ENCODE measurements at places on chromosomes 2 and 18.

- DNase-seq = no peak
These were observed 316.8 kb downstream of the PIK3C3 start for GRCh38 chr18:42271647-42272414.

- DNase-seq = peak; percentile 41
These were observed 17.4 kb downstream of the ASPRV1 start for GRCh38 chr2:69943843-69944525.

- peak; percentile 72 for DNase-seq
These were observed 3.7 kb upstream of the CRIM1 start for GRCh38 chr2:36351736-36352349.

- no peak for DNase-seq
These were observed 112.8 kb downstream of the DSC3 start for GRCh38 chr18:30929718-30930117.

DNA sequence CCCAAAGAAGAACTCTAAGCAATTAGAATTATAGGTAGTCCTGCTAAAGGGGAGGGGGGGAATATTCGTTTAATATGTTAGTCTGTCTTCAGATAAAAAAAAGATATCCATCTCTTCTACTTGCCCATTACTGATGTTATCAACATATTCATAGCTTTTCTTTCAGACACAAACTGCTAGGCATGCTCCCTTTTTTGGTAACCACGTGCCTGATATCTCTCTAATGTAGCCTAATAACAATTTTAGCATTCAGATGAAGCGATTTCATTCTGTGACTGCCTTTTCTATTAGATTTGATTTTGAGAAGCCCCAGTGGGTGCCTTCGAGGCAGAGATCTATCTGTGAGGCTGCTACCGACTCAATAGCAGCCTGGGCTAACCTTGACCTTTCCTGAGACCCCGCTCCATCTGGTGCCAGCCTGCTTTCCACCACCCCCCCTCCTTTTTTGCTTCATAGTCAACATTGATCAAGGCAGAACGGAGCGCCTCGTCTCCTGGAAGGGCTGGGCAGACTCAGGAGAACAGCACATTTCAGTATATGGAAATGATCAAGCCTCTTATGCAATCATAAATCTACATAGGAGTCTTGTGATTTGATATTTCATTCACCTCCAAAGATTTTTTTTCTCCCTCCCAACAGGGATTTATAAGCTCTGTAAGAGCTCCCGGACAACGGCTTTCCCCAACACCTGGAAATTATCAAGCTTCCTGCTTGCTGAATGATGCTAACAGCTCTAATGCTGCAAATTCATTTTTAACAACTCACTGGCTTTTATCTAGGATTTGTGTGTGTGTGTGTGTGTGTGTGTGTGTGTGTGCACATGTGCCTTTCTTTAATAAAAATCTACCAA lies 14.7 kb upstream of the BCL11A start:
- DNase-seq = no peak

DNA sequence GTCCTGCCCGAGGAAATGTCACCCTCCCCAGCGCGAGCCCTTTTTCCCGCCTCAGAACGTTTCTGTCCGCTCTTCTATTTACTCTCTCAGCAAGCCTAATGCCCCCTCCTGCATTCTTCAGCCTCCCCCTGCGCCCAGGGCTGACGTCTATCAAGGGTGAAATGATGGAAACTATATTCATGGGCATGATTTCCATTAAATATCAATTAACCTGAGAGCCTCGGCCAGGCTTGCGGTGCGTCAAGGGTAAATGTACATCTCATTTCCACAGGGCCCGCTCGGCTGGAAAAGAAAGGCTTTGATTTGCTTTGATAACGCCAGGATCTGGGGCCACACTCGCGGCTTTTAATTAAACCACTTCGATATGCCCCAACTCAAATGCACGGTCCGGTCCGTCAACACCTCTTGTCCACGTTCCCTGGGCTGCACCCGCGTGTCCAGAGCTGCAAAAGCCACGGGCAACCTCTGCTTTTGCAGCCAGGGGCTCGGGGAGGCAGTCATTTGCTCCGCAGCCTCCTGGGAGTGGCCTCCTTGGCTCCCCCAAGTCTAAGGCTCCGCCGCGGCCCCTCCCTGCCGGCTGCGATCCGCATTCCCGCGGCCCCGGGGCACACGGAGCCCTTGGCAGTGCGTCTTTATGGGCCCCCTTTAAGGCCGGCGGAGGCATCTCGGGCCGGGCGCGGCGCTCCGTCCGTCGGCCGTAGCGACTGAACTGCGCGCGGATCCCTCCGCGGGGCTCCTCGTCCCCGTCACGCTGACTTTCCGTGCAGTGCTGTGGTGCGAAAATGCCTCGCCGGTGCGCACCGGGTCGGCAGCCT lies at the start of gene HOXD8:
HOXD8 (plus strand) TSS at position 724 of the 815 bp plus-strand sequence. CDS start 662 bp downstream, outside the sequence.
- DNase-seq = peak; percentile 81

GRCh38 chr2:101007415-101008345 lies 5.6 kb downstream of the RPL31 start:
- no peak for DNase-seq

DNA sequence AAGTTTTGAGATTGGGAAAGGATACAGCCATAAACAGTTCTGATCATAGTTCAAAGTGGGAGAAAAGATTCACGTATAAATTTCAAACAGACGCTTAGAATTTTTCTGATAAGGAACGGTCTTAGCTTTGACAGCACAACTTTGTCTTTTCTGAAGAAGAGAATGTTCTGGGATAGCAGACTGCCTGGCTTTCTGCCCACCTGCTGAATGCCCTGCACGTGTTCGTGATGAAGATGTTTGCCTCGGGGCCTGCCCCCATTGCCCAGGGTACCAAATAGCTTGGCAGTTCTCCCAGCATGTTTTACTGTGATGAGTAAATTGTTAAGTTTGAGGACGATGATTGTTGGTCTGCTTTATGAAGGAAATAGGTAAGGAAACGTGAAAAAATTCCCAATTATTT lies 4.6 kb downstream of the MRPL33 start:
- DNase-seq = no peak

DNA sequence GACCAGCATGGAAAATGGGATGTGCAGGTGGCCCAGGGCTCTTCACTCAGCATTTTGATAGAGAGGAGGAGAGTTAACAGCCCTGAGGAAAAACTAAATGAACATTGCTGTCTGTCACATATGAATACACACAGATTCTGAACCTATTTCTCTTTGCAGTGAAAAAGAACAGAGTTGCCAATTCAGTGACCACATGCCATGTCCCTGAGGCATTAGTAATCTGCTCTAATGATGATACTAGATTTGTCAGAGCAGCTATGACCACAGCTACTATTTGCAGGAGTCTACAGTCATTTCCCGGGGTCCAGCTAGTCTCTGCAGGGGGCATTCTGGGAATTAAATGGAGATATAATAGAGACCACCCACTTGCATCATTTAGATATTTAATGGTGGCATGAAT lies 267.6 kb downstream of the TMX3 start:
- no peak for DNase-seq

DNA sequence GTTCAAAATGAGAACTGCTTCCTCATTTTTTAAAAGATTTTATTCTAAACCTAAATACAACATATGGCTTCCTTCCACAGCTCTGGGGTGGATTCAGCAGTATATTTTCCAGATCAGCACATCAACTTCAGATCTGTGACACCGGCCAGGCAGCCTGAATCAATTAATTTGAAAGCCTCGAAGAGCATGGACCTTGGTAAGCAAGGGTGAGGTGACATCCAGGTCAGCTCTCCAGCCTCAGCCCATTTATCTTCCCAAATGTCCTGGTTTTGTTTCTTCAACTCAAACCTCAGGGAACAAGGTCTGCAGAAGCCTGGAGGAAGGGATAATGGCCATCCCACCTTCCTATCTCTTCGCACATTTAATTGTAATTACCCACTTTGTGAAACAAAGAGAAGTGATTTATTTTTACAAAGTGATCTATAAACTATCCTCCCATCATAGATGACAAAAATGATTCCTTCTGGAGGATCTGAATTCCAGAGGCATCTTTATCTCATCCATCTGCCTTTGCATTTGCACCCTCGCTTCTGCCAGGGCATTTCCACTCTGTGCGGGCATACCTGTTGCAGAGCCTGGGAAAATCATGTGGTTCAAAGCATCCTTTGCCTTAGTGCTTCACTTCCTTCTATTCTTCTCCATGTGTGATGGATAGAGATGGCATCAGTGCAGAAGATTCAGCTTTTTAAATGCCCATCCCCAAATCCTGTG lies 489.0 kb upstream of the NRP2 start:
- no peak for DNase-seq

- no peak for DNase-seq
These were observed 255.4 kb upstream of the CHAC2 start for GRCh38 chr2:53512071-53512826.

GRCh38 chr2:10438688-10439087 lies 9.4 kb downstream of the ODC1 start:
- DNase-seq = no peak

- no peak for DNase-seq
These were observed 32.1 kb downstream of the E2F6 start for GRCh38 chr2:11433822-11434221.

DNA sequence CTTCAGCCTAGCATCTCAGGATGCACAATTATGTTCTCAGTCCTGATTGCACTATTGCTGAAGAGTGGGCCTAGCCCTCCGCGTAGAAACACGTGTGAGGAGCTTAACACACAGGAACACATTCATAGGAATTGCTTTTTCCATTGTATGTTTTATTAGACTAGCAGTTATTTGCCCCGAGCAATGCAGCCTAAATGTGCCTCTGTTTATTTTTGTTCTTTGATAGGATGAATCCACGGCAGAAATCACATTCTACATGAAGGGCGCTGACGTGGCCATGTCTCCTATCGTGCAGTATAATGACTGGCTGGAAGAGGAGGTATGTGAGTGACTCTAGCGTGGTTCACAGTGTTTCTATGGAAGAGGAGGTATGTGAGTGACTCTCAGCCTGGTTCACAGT lies 65.9 kb upstream of the NFATC1 start:
- DNase-seq = no peak

DNA sequence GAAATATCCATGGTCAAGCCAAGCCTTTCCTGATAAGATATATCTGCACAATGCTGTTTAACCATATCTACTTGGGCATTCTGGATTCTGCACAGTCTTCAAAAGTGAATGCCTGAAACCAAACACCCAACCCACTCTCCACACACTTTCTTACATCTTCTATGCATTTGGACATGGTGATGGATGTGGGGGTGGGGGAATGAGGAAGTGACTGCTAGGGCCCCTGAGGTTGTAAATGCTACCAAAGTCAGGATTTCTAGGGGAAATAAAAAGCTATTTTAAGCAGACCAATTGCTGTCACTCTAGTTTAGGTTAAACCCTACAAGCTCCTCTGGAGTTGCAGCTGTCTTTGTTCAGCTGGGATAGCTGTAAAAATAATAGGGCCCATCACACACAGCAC lies 26.7 kb upstream of the TGFA start:
- no peak for DNase-seq

GRCh38 chr2:112003576-112004252 lies 51.4 kb upstream of the TMEM87B start:
- peak; percentile 46 for DNase-seq

GRCh38 chr2:121356058-121356640 lies 71.1 kb upstream of the TFCP2L1 start:
- DNase-seq = peak; percentile 53

- no peak for DNase-seq
These were observed 40.2 kb downstream of the MAP4K4 start for GRCh38 chr2:101737478-101738255.

GRCh38 chr2:239695106-239695727 lies 294.4 kb upstream of the HDAC4 start:
- no peak for DNase-seq

DNA sequence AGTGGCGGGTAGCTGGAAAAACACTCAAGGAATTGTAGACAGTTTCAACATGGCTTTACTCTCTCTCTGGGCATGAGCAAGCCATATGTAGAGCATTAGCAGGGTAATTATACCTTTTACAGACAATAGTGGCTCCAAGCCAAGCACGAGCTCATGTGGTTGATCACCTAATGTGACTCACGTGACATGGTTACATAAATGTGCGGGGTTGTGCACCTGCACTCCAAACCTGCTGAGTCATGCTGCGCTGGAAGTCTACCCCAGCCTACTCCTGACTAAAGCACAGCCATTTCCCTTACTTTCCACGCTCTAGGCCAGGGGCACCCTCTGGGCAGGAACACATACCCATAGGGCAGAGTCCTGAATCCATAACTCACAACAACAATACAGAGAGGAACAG lies 232.8 kb downstream of the MBD5 start:
- no peak for DNase-seq

- no peak for DNase-seq
These were observed 633.4 kb downstream of the DPP10 start for GRCh38 chr2:115075800-115076199.

DNA sequence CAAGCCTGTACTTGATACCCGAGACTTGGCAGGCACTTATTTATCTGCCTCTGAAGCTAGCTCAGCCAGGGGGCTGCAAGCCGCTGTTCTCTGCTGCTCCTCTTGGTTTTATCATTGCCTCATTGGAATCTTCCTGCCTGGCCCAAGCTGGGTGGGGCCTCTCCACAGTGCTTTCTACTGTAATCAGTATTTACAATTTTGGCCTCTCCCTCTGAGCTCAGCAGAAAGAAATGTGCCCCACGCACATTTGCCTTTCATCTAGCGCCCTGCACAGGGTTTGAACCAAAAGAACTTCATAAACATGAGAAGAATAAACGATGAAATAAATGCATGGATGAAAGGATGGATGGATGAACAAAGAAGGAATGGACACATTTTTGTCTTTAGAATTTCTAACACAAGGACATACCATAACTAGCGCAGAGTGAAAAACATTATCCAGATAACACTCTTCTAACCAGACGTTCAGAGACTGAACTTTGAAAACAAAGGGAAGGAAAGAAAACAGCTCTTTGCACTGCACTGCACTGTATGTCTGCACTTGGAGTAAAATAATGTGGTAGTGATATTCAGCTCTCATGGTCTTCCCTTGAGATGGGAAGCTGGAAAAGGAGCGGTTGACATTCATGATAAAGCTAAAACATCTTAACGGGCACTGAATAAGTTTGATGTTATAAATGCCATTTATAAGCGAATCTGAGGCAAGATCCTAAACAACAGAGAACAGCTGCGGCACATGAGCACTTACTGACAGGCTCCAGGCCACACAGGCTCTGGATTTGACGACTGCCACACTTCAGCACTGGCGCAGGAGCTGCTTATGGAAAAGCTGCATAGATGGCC lies 86.8 kb upstream of the SP3 start:
- peak; percentile 97 for DNase-seq

GRCh38 chr2:14944562-14945346 lies 312.2 kb downstream of the LRATD1 start:
- DNase-seq = peak; percentile 60

- DNase-seq = no peak
These were observed 896.2 kb downstream of the CCDC85A start for GRCh38 chr2:57080035-57080434.

- DNase-seq = no peak
These were observed 2019.4 kb upstream of the PIK3C3 start for GRCh38 chr18:39935598-39935997.

DNA sequence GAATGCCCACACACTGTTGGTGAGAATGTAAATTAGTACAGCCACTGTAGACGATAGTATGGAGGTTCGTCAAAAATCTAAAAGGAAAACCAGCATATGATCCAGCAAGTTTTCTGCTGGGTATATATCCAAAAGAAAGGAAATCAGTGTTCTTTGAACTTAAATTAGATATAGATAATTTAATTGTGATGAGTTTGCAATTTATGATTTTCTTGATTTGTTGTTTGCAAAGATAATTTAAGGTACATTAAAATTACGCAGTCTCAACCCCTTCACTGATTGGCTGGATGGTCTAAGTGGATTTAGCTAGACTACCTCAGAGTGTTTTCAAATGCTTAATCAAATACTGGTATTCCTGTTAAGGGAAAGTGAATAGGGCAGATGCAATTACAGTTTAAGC lies 302.2 kb downstream of the GALNT13 start:
- DNase-seq = no peak

Measured in SW480 (cell line).